IMR-90 (cell line): ENCODE measurements at places on chromosomes 3 and 15. TPM values are rescaled to one million over a fixed set of nuclear protein-coding genes. Genes with fewer than 3 reads are reported as not detected.

Gene SNTN
- polyA plus RNA-seq = not detected in 2 replicates

Gene ACTRT3
- 0.97 and 1.1 TPM in 2 replicates for polyA plus RNA-seq

Gene RBP2
- not detected in 2 replicates for polyA plus RNA-seq

Gene CCR3
- not detected in 2 replicates for polyA plus RNA-seq

Gene SPINK8
- not detected in 2 replicates for polyA plus RNA-seq

Gene CDC25A
- 4.2 and 4.7 TPM in 2 replicates for polyA plus RNA-seq

Gene SCAANT1
- not detected in 2 replicates for polyA plus RNA-seq

Gene CP
- not detected in 2 replicates for polyA plus RNA-seq

Gene CYP11A1
- 0.46 and 0.50 TPM in 2 replicates for polyA plus RNA-seq

Gene CASR
- polyA plus RNA-seq = not detected in 2 replicates

Gene SAMMSON
- not detected in 2 replicates for polyA plus RNA-seq

Gene TMA7
- 220 and 240 TPM in 2 replicates for polyA plus RNA-seq

Gene IFRD2
- polyA plus RNA-seq = 79.1 and 85.2 TPM in 2 replicates

Gene MLF1
- 3.8 and 4.7 TPM in 2 replicates for polyA plus RNA-seq

Gene ZNF445
- polyA plus RNA-seq = 2.4 and 3.3 TPM in 2 replicates

Gene TGM4
- polyA plus RNA-seq = 0.03 and 0.10 TPM in 2 replicates

Gene DLEC1
- 0.03 TPM in 1 of 2 replicates, not detected in the other for polyA plus RNA-seq

Gene GOLIM4
- polyA plus RNA-seq = 44.6 and 48.8 TPM in 2 replicates

Gene NRROS
- 0.10 and 0.16 TPM in 2 replicates for polyA plus RNA-seq

Gene DISP2
- polyA plus RNA-seq = 0.34 and 0.42 TPM in 2 replicates

Gene KLF15
- 0.14 and 0.24 TPM in 2 replicates for polyA plus RNA-seq

Gene SLC28A2
- polyA plus RNA-seq = not detected in 2 replicates

Gene LRRC31
- not detected in 2 replicates for polyA plus RNA-seq

Gene SLC26A6
- polyA plus RNA-seq = 31.4 and 34.3 TPM in 2 replicates

Gene ATP10A
- polyA plus RNA-seq = 16.0 and 16.9 TPM in 2 replicates

Gene DET1
- polyA plus RNA-seq = 5.3 and 5.6 TPM in 2 replicates

Gene ACKR2
- polyA plus RNA-seq = 0.07 and 0.10 TPM in 2 replicates

Gene TM4SF4
- 0.60 and 0.67 TPM in 2 replicates for polyA plus RNA-seq

Gene FMN1
- polyA plus RNA-seq = 6.4 and 7.3 TPM in 2 replicates
